ENCODE measurements at places on chromosomes 11 and 22.
A peak's percentile ranks its signal among the peaks of the same experiment; 100 is the strongest.

DNA sequence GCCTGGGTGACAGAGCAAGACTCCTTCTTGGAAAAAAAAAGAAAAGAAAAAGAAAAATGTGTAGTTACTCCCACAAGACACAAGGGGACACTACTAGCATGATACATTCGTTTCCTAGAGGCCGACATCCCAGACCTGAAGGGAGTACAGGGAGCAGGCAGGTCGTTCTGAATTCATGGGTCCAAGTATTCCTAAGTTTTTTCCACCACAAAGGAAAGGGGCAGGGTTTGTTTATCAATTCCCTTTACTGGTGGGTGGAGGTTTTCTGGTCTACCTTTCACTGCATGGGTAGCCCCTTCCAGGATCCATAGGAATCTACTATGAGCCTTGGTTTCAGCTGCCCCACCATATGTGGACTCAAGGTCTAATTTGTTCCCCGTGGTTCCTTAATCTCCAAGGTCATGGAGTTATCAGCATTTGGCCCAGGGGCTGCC is 11.8 kb downstream of the TIGD3 start:
- peak; percentile 88 for DNase-seq

GRCh38 chr11:134181707-134182106 is 42.1 kb downstream of the NCAPD3 start:
- DNase-seq, result no peak

DNA sequence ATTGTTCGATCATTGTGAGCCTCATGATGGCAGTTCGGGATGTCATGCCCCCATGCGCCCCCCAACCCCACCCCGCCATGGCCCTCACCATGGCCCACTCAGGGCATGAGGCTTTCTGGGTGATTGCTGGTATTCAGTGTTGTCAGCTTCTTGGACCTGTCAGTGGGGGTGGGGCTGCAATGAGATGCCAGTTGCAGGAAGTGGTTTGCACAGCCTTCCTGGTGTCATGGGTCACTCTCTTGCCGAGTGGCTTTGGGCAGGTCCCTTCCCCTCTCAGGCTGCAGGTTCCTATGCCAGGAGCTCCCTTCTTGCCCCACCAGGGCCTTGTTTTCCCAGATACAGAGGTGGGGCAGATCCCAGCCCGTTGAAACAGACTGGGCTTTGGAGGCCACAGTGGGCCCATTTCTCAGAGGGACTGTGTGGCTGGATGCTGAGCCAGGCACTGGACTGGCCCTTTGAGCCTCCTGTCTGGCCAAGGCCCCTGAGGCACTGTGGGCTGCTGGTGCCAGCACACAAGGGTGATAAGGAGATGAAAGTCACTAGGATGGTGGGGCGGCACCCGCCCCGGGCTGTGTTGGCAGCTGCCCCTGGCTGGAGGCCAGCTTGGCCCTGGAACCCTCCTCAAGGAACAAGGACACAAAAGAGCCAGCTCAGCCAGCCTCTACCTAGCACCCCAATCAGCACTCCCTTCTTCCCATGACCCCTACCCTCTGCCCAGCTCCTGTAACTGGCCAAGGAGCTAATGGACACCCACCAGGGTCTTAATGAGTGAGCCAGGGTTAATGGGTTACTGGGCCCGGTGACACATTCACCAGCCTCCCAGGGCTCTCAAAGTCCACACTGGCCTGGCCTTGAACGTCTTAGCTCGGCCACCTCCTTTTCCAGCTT is 1.5 kb upstream of the GGT1 start:
- DNase-seq, result peak; percentile 26

- DNase-seq, result no peak
Observed at GRCh38 chr11:76025068-76025467, 181.2 kb downstream of the WNT11 start.
